Fibroblast of the conjunctiva (primary cell): ENCODE measurements at places on chromosomes 4 and X.

DNA sequence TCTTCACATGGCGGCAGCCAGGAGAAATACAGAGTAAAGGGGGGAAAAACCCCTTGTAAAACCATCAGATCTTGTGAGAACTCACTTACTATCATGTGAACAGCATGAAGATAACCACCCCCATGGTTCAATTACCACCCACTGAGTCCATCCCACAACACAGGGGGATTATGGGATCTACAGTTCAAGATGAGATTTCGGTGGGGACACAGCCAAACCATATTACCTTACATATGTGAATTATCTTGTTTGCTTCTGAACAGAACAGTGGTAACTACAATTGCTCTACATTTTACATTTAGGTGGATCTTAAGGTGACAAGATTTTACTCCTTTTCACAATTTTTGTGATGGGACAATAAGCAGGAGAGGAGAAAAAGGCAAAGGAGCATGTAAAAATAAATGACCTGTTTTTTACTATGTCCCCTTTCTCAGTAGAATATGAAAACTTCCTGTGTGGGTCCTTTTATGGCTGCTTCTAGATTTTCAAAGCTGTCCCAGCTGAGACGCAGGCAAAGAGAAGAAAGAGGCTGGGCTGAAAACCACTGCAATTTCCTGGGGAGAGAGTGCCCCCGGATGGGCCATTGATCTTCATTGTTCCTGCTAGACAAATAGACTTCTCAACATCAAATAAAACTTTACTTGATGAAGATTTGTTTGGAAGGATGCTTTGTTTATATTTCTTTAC lies 45.9 kb upstream of the PGM2 start:
- DNase-seq, result peak; percentile 8

- DNase-seq, result no peak
Measured at GRCh38 chr4:156961196-156962057, 10.2 kb downstream of the PDGFC start.

- no peak for DNase-seq
Measured at GRCh38 chr4:138992676-138993075, 22.9 kb upstream of the NOCT start.

GRCh38 chrX:73266766-73267165 lies 52.1 kb upstream of the NAP1L2 start:
- no peak for DNase-seq

GRCh38 chr4:156437666-156438065 lies 484.0 kb upstream of the CTSO start:
- DNase-seq, result no peak
